Central memory CD8-positive, alpha-beta T cell (primary cell): ENCODE measurements at places on chromosomes 2 and 18.

DNA sequence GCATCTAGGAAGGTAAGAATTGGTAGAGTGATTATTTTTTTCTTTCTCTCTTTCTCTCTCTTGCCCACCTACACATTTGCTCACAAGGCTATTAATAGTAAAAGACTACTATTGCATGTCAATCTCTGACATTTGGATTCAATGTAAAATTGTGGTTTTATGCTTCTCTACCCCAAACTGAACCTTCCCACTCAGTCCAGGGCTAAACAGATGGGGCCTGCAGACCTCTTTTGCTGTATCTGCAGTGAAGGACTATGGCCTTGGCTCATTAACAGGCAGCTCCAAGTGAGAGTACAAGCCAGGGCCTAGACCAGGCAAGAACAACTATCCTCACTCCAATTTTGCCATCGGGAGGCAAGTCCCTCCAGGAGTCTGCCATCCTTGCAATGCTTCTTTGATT is 68.3 kb upstream of the ARL4C start:
- no peak for DNase-seq

GRCh38 chr2:216671791-216672343 is 23.5 kb downstream of the IGFBP5 start:
- DNase-seq = no peak

- no peak for DNase-seq
Measured at GRCh38 chr2:236876642-236877041, 209.0 kb upstream of the COPS8 start.

DNA sequence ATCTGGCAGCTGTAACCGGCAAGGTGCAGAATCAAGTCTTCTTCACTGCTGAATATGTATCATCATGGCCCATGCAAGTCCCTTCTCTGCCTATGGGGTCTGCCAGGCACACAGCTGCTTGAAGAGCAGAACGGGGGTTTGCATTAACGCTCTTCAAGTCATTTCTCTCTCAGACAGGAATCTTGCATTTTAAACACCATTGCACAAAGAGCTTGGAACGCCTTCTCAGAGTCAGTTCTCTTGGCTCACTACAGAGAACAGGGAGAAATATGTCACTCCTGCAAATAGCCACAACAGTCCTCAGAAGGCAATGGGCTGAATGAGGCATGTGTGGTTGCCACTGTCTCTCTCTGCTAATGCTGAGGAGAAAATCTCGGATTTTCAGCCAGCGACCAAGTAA is 2173.5 kb upstream of the PIK3C3 start:
- DNase-seq = no peak

DNA sequence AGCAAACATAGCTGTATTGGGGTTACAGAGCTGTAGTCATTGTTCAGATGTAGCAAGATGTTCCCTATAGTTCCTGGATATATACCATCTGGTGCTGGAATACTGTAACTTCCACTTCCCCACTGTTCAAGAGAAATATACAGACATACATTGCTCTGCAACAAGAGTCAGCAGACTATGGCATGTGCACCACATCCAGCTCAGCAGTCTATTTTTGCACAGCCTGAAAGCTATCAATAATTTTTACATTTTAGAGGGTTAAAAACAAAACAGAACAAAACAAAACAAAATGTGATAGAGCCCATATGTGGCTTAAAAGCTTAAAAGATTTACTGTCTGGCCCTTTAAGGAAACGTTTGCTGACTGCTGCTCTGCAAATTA is 31.8 kb upstream of the VIT start:
- DNase-seq = no peak

DNA sequence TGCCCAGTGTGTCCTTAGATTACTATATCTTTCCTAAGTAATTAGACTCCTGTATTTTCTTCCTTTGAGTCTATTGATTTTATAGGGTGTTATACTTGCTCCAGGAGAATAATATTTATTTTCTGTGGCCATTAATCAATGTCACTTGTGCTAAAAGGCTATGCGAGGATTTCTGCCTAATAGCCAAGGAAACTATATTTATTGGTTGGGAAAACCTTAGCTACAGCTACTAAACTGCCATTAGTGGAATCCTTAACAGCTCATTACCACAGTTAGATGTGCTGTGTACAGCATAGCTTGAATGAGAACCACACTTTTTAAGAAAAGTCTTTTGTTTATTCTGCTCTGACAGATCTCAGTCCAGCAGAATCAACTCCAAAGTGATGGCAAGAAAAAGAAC is 537.3 kb downstream of the ERBB4 start:
- no peak for DNase-seq

GRCh38 chr2:158688721-158689120 is 106.4 kb upstream of the DAPL1 start:
- DNase-seq = no peak

- DNase-seq = no peak
Measured at GRCh38 chr2:127392828-127393578, 5.2 kb upstream of the MAP3K2 start.

DNA sequence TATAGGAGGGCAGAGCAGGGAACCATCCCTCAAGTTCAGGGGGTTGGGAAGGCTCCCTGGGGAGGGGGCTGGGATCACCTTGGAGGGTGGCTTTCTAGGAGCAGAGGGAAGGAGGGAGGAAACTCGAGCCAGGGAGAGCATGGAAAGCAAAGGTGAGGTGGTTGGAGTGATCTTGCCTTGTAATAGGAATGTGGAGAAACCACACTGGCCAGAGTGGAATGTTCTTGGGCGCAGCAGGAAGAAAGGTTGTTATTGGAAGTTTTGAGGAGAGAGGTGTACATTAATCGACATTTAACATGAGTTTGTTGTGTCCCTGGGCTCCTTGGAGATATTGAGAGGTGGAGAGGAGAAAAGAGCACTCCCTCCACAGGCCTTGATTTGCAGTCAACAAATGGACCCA is 272.2 kb downstream of the PRKCE start:
- DNase-seq = no peak

DNA sequence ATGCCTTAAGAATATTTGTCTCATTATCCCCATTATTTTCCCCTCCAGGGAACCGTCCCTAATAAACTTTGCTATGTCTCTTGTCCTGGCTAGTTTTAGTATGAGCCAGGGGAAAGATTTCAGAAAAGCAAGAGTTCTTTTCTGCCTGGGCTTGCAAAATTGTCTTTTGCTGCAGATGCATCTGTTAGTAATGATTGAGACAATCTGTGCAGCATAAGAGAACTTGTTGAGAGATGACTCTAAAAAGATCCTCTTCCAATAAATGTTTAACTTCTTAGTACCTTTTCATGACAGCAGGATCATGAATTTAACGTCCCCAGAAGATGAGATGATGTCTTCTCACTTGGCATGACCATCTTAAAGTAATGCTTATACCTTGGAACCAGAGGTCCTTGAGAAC is 172.5 kb upstream of the CREB1 start:
- DNase-seq = no peak

- no peak for DNase-seq
Measured at GRCh38 chr2:8328217-8328616, 353.6 kb upstream of the ID2 start.

DNA sequence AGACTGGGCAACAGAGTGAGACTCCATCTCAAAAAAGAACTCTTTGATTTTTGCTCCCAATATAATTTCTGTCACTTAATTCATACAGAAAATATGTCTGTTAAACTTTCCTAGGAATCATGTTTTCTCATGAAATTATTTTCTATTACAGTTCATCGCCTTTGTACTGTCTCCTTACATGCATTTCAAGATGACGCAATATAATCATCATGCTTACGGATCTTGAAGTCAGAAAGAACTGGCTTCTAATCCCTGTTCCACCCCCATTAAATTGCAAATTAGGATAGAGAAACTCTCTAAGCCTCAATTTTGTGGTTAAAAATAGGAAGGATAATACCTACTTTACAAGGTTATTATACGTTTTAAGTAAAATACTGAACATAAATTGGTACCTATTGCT is 467.6 kb upstream of the SMIM21 start:
- DNase-seq = no peak

- DNase-seq = no peak
Measured at GRCh38 chr2:227450311-227450841, 21.6 kb upstream of the AGFG1 start.

GRCh38 chr2:86025229-86025820 is 80.4 kb downstream of the POLR1A start:
- no peak for DNase-seq

DNA sequence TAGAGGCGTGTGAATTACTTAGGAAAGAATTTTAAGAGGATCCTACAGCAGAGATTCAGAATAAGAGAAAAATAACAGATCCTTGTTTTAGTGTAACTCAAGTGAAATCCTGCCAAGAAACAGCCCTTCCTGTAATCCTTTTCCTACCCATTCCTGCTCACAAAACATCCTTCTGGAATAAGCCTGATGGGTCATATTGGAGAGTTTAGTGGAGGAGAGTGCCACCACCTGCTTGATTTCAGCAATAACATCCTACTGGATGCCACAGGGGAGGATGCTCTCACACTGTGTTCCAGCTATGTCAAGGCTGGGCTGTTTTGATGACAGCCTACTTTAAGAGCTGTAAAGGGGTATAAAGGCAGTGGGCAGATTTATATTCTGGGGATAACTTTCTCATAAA is 54.8 kb upstream of the CCDC178 start:
- DNase-seq = no peak

DNA sequence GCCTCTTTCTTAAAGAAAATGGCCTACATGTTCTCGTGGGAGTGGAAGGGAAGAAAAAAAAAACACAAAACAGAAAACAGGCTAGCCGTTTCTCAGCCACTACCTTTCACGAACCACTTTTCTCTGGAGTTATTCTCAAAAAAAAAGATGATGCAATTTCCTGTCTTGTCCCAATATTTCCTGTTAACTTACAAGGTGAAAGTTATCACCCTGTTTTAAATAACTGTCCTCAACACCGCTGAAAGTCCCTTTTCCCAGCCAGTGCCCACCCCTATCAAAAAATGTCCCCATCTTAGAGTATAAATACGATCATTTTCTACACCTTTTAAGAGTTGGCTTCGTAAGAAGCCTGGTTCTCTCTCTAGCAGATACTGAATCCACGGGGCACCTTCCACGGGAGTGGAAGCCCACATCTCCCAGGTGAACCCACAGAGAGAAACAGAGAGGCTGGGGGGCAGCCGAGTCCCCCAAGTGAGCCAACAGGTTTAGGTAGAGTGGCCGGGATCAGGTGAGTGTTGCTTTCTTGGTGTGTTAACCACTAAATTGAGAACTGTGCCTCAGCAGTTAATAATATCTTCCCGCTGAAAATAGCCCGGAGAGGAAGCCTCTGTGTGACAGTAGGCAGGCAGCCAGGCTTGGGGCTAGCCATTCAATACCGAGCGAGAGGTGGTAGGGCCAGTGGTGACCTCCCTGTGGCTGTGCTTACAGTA is 15.9 kb downstream of the SMAD7 start:
- no peak for DNase-seq

DNA sequence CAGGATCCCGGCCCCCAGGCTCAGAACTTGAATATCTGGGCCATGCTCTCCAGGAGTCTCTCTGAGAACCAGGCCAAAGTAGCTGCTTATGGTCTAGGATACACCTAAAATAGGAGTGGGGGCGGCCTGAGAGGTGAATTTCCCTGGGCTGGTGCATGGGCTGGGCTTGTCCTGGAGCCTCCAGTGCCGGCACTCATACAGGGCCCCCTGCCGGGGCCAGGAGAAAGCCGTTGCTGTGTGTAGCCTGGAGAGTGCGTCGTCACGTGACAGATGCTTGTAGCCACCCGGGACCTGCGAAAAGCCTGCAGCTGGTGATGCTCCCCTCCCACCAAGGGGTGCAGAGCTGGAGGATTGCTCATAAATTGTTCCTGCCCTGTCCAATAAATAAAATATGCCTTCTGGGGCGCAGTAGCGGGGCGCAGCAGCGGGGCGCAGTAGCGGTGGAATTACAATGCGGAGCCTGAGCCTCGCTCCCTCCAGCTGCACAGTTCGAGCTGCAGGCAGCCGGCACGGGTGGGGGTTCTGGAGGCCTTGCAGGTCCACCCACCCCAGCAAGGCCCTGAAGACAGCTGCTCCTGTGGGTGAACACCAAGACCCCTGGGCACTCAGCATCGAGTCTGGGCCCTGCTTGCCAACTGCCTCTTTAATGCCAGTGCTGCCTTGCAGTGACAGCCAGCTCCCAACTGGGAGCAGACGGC is 289.9 kb downstream of the NDUFA10 start:
- no peak for DNase-seq

GRCh38 chr2:167335541-167335992 is 447.3 kb downstream of the XIRP2 start:
- no peak for DNase-seq

DNA sequence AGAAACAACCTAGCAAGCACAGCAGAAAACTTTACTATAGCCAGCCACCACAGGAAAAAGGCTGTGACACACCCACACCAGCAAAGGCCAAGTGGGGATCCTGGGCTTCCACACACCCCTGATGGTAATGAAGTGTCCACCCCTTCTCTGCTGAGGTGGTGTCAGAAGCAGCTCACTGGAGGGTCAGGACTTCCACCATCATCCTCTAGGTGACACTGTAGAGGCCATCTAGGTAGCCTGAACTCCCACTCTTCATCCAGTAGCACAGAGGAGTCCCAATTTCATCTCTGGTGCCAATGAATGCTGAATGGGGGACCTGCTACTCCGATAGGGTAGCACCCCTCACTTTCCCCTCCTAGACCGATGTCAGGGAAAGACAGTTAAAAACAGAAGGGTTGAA is 1544.4 kb downstream of the LRP1B start:
- no peak for DNase-seq

DNA sequence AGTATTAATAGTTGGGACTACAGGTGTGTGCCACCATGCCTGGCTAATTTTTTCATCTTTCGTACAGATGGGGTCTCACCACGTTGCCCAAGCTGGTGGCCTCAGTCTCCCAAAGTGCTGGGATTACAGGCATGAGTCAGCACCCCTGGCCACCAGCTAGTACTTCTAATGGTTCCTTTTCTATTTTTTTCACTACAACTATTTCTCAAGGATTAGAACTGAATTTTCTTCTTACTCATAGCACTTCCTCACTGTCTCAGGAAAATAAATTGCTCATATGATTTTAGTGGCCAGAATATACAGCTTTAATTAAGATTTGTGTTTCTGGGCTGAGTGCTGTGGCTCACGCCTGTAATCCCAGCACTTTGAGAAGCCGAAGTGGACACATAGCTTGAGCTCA is 43.2 kb upstream of the SOS1 start:
- no peak for DNase-seq

- no peak for DNase-seq
Measured at GRCh38 chr18:62384068-62384467, 59.0 kb downstream of the TNFRSF11A start.

- no peak for DNase-seq
Measured at GRCh38 chr2:26735883-26736588, 28.0 kb upstream of the SLC35F6 start.
